ENCODE measurements at places on chromosomes 11 and 22. TPM values are rescaled to one million over a fixed set of nuclear protein-coding genes. Genes with fewer than 3 reads are reported as not detected.

MRE11 gene
- 16.0 TPM for total RNA-seq

TRIM66 gene
- 9.6 TPM for total RNA-seq

ADAMTS15 gene
- 35.8 TPM for total RNA-seq

VSIG2 gene
- 0.33 TPM for total RNA-seq

TREH gene
- total RNA-seq, result not detected

SLC37A2 gene
- 2.0 TPM for total RNA-seq

TIMM10B gene
- total RNA-seq, result 46.1 TPM

CASP12 gene
- total RNA-seq, result not detected

HORMAD2 gene
- total RNA-seq, result not detected

TEX12 gene
- not detected for total RNA-seq

BCL2L13 gene
- 59.9 TPM for total RNA-seq

HIKESHI gene
- total RNA-seq, result 68.5 TPM

NXPE2 gene
- under 0.01 TPM for total RNA-seq

INS gene
- not detected for total RNA-seq

CNGA4 gene
- total RNA-seq, result not detected

P2RY6 gene
- total RNA-seq, result 0.17 TPM

MUC6 gene
- total RNA-seq, result under 0.01 TPM

OR52A1 gene
- not detected for total RNA-seq

C11orf87 gene
- not detected for total RNA-seq

OR8D4 gene
- total RNA-seq, result not detected

SLC15A3 gene
- 4.8 TPM for total RNA-seq

EFEMP2 gene
- 56.3 TPM for total RNA-seq

SCN3B gene
- under 0.01 TPM for total RNA-seq

DBX1 gene
- not detected for total RNA-seq

HPS5 gene
- total RNA-seq, result 39.0 TPM

RANBP1 gene
- total RNA-seq, result 132 TPM

CCDC117 gene
- 15.7 TPM for total RNA-seq

H19 gene
- total RNA-seq, result 2.9 TPM

MACROD1 gene
- total RNA-seq, result 22.4 TPM

GAL gene
- total RNA-seq, result 4.8 TPM

CRY2 gene
- 22.2 TPM for total RNA-seq

PPP6R3 gene
- 108 TPM for total RNA-seq

CRYBB3 gene
- not detected for total RNA-seq

DNAJB7 gene
- total RNA-seq, result not detected

SCGB1A1 gene
- not detected for total RNA-seq

MEI1 gene
- total RNA-seq, result 0.73 TPM

MS4A4E gene
- total RNA-seq, result not detected

MYBPC3 gene
- total RNA-seq, result not detected
